ENCODE measurements at places on chromosomes 6 and 20.
A peak's percentile ranks its signal among the peaks of the same experiment; 100 is the strongest.

- DNase-seq, result no peak
Measured at GRCh38 chr6:149392535-149392934, 7.5 kb upstream of the SUMO4 start.

DNA sequence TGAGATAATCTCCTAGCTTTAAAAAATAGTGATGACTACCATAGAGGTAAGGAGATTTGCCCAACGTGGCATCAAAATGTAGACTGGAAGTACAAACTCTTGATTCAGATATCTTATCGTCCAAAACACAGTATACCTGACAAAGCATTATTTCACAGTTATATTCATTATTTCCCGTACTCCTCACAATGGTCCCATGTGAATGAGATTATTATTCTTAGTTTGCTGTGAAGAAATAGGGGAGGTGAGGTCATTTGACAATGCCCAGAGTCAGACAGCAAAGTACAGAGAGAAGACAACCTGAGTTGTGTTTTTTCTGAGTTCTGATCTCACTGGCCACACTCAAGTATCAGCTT is 1.2 kb upstream of the TFB1M start:
- no peak for DNase-seq

DNA sequence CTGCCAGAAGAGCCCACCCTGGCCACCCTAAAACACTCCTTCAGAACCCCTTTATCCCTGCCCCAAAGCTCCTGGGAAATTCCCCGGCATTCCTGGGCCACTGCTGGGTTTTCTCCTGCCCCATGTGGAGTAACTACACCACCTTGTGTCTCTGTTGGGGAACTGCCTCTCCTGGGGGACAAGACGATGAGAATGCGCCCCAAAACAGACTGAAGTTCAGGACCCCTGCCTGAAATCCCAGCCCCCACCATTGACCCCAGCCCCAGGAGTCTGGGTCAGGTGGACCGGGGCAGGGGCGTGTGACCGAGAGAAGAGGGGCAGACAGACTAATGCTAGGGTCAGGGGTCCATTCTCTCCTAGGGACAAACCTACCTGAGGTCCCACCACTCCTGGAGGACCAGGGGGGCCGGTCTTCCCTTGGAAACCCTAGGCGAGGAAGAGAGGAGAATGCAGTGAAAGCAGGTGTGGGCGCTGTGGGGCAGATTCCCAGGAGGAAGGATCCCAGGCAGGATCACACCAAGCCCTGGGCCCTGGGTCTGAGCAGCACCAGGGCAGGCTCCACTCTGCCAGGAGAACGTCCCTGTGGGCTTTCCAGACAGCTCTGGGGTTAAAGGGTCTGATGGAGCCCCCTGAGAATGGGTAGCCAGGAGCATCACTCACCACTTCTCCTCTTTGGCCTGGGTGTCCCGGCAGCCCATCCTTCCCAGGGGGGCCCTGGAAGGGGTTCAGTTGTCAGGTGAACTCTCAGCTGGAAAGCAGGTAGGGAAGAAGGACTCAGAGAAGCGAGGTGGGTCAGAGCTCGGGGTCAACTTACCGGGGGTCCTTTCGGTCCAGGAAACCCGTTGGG is 19.4 kb downstream of the COL11A2 start:
- no peak for DNase-seq

- no peak for DNase-seq
Measured at GRCh38 chr6:144341831-144342527, 56.8 kb downstream of the UTRN start.

DNA sequence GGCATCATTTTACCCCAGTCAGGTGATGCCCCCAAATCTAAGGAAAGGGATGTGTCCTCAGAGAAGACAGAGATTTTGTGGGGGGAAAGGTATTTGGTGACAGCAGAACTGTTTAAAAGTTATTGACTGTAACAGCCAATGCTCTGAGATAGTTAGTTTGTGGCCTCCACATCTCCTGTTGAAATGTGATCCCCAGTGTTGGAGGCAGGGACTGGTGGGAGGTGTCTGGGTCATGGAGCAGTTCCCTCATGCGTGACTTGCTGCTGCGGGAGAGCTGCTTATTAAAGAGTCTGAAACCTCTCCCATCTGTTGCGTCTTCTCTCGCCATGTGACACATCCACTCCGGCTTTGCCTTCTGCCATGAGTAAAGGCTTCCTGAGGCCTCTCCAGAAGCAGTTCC is 282.8 kb upstream of the FOXQ1 start:
- DNase-seq, result no peak

GRCh38 chr20:24880356-24880755 is 68.7 kb upstream of the CST7 start:
- no peak for DNase-seq

- no peak for DNase-seq
Measured at GRCh38 chr20:39446397-39446796, 484.3 kb downstream of the DHX35 start.

- no peak for DNase-seq
Measured at GRCh38 chr6:160134779-160135547, 13.3 kb downstream of the SLC22A1 start.

DNA sequence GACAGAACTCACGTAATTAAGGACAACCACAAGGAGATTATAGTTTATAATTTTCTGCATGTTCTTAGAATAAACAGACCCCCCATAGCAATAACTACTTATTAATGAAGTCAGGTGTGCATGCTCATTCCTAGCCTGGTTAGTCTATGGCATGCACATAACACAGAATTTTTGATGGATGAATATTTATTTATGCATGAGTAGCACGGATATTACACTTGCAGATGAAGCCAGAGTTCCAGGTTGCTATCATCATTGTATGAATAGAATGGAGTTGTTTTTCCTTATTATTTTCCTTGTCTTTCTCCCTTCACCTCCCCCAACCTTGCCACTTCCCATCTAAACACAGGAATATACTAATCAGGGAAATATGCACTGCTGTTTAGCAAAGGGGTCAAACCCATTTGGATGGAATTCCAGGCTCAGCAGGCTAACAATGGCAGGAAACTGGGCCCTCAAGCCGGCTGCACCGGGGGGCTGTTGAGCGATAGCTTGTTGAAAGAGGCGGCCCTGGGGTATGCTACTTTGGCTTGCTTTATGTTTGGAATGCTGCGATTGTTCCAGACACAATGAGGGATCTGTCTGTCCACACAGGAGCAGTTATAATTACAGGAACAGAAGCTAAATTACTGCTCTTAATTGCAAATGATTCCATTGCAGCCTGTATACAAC is 112.6 kb downstream of the TMEM170B start:
- DNase-seq, result no peak

- DNase-seq, result no peak
Measured at GRCh38 chr6:71033171-71033570, 76.3 kb upstream of the B3GAT2 start.

- DNase-seq, result no peak
Measured at GRCh38 chr20:21518292-21518991, 4.6 kb upstream of the NKX2-2 start.

DNA sequence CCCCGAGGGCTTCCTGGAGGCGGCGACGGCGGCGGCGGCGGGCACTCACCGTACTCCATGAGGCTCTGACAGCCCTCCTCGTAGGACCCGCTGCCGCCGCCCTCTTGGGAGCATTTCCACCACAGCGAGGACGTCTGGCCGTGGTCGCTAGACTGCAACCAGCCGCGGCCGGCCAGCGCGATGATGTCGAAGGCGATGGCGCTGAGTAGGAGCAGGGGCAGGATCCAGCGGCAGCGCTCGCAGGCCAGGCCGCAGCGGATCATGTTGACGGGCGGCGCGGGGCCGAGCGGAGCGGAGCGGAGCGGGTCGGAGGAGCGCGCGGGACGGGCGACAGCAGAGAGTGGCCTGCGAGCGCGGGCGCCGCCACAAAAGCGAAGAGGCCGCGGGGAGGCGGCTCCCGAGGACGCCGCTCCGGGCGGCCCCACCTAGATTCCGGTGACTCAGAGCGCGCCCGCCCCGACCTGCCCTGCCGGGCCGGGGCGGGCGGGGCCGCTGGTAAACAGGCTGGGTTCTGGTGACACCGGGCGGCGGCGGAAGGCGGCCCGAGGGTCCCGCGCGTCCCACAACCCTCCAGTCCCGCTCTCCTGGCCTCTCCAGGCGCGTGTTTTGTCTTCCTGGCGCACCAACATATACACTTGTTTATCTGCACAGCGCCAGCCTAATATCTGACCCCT is at the start of gene PERP:
Gene PERP (minus strand): TSS at position 342 of the 674 bp plus-strand sequence. CDS start 79 bp downstream, at position 263.
- peak; percentile 59 for DNase-seq

- DNase-seq, result no peak
Measured at GRCh38 chr6:39189131-39189530, 40.1 kb downstream of the KCNK5 start.

All from activated T-cell treated with anti-CD3 and anti-CD28 coated beads for 24 hours (primary cell).